ENCODE measurements at places on chromosomes 6 and 20.
A peak's percentile ranks its signal among the peaks of the same experiment; 100 is the strongest.

- DNase-seq = peak; percentile 35
Observed at GRCh38 chr20:58651946-58652605, 993 bp downstream of the STX16 start.

- DNase-seq = no peak
Observed at GRCh38 chr6:22298475-22298890, 1.6 kb upstream of the PRL start.

DNA sequence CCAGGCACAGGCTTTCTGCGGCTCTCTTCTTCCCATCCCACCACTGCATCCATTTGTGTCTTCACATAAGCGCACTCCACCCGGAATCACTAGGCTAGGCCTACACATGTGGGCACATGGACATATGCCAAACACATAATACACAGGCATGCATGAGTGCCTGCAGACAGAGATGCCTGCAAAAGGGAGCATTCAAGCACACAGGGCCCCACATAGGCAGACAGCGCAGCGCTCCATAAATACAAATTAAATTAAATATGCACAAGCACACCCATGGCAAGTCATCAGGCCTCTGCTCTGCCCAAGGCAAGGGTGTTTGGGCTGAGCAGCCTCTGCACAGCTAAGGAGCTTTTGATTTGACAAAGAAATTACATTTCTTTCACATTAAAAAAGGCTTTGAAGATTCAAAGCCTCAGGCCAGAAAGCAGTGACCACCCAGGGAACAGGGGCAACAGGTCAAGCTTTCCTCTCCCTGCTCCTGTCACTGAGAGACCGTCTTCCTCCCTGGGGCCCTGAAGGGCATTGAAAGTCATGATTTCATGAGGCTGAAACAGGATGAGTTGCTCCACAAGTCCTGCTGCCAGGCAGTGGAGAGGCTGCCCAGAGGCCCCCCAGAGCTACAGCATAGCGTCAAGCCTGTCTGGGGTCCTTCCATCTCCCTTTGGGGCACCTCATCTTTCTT, 134.2 kb upstream of the LRFN2 start:
- DNase-seq = peak; percentile 4

GRCh38 chr6:40997234-40997957, 41.6 kb downstream of the UNC5CL start:
- no peak for DNase-seq

DNA sequence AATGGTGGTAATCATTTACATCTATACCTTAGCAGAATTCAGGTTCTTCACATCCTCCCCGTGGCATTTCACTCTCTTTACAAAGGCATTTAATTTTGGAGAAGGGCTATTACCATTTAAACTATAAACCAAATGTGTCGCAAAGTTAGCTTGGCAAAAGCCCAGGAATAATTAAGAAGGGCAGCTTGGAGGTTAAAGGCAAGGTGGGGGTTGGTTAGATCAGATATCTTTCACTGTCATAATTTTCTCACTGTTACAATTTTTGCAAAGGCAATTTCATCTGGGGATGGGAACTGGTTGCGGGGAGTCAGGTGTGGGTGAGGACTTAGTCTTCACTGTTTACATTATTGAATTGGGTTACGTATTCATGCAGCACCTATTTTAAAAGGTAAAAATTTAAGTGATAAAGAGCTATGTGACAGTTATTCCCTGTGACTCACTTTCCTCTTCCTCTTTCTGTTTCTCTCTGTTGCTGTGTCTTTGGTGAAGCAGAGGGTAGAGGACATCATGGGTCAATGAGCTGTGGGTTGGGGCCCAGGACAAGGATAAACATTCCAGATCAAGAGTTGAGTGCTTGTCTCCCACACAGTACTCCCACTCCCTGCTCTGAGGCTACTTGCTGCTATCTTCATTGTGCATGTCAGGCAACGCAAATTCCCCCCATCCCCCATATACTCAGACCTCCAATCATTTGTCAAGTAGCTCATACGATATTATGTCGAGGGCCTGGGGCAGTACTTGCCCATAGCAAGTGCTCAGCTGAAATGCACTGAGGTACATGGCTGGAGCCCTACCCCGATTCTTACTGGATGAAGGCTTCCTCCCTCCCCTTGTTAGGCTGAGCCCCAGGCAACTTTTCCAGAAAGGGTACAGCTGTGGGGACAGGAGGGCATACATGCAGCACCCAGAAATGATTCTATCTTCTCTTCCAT, 223.1 kb upstream of the MYLIP start:
- no peak for DNase-seq

GRCh38 chr6:167647737-167648470, 178.8 kb upstream of the AFDN start:
- DNase-seq = no peak

- peak; percentile 14 for DNase-seq
Observed at GRCh38 chr20:58231683-58232082, 3.2 kb upstream of the ANKRD60 start.

DNA sequence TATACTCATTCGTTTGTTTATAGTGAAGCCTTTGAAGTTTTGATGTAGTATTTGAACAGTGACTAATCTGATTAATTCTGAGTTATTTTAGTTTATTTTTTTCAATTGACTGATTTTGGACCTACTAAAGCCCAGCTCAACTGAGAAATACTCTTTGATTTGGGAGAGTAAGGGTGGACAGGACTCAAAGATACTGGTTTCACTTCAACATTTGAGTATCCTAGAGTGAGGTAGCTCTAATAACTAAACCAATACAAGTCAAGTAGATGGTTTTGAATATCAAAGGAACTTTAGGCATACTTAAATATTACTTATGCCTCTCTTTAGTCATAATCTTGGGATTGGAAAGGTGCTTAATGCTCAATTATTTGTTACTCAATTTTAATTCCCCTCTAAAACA, 65.6 kb downstream of the ZNF292 start:
- no peak for DNase-seq

DNA sequence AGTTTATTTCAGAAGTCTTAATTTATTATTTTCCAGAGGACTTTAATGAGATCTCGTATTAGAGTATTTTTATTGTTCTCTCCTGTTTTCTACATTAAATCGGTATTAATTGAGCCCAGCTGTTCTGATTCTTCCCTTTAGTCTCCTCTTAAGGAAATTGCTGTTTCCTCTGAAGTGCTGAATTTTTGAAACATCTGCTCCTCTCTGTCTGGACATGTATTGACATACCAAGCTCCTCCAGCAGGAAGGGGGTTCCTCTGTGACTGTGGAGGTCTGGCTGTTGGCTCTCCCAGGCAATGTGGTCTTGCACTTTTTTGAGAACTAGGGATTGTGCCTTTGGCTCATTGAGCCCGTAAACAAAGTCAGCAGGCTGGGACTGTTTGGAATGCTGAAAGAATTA, 74.9 kb downstream of the MAP3K4 start:
- no peak for DNase-seq

GRCh38 chr6:149859368-149859767, 4.8 kb downstream of the LRP11 start:
- no peak for DNase-seq

GRCh38 chr6:21666201-21666691, 72.7 kb downstream of the SOX4 start:
- DNase-seq = no peak

DNA sequence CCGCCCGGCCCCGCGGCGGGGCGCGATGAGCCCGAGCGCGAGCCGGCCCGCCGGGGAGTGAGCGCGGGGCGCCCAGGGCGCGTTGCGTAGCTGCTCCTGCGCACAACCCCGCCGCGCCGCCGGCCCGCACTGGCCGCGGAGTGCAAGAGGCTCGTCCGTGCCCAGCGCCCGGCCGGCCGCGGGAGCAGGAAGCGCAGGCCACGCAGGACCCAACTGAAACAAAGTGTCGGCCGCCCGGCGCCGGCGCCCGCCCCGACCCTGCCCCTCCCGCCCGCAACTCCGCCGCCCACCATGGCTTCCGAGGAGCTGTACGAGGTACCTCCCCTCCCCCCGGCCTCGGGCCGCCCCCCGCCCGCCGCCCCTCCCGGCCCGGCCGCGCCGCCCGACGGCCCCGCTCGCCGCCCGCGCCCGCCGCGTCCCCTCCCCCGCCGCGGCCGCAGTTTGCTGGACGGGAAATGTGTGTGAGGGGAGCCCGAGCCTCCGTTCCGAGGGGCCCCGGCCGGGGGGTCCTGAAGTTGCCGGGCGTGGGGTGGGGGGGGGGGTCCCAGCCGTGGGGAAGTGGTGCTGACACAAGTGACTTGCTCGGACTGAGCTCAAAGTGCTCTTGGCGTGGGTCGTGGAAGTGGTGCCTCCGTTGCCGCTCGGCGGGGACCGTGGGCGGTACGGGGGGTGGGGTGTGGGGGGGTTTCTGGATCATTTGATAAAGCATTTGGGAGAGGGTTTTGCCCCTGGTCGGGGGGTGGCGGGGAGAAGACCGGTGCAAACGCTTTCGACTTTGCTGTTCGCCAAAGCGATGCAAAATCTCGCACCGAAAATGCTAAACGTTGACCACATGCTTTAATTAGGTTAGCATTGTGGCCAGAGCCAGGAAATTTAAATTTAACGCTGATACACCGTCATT, 539 bp downstream of the CDYL start:
- DNase-seq = peak; percentile 11

GRCh38 chr6:149410557-149410956, 10.5 kb downstream of the SUMO4 start:
- DNase-seq = no peak

DNA sequence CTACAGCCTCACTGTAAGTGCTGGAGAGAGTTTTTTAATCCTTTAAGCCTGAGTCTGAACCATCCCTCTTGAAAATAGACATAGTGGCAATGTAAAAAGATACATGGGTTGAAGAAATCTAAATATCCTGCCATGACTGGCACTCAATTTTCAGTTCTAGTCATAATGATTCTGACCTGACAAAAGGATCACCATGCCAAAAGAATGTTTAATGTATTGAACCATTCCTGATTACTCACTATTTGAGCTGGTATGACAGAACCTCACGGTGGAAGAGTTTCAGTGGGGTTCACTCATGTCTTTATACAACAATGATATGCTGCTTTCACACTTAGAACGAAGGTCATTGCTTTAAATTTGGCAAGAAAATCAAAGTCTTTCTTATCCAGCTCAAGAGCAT, 93.4 kb downstream of the HIVEP2 start:
- DNase-seq = no peak

GRCh38 chr20:13648291-13649228, 9.8 kb upstream of the TASP1 start:
- no peak for DNase-seq

- no peak for DNase-seq
Observed at GRCh38 chr6:667253-667927, 10.5 kb upstream of the HUS1B start.

DNA sequence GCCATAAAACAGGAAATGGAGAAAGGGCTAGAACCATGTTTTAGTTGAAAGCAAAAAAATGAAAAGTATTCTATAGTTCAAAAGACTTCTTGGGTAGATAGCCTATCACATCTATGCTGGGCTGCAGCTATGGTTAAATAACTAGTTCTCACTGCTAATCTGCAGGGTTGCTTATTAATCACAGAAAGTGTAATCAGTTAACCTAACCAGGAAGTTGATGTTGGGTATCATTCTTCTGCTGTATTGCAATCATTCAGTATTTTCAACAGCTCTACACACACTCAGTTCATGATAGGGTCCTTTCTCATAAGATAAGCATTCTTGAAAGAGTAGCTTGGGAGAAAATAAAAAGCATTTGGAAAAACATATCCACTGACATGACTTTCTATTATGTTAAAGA, 135.2 kb upstream of the TCF21 start:
- DNase-seq = no peak

GRCh38 chr6:169828176-169828575, 76.8 kb downstream of the ERMARD start:
- DNase-seq = no peak

DNA sequence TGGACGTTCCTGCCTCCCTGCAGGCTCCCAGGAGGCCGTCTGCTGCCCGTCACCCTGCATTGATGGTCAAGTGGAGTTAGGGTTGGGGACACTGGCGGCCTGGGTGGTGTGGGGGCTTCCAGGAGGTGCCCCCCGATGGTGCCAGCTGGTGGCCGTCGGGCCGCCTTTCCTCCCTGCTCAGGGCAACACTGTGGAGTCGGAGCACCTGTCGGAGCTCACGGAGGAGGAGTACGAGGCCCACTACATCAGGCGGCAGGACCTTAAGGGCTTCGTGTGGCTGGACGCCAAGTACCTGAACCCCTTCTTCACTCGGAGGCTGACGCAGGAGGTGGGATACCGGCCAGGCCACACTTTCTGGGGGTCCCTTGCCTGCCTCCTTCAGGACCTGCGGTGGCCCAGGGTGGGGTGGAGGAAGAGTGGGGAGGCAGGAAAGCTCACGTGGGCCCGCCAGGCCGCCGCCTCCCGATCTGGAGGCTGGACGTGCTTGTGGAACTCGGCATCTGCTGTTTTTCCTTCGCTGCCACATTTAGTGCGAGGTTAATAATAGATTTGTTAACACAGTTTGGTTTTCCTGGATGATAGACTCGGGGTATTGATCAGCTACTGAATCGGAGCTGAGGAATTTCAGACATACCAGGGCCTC, 28.6 kb downstream of the SPATA2 start:
- peak; percentile 54 for DNase-seq

GRCh38 chr20:859751-860231, 26.3 kb downstream of the FAM110A start:
- no peak for DNase-seq

GRCh38 chr6:11537229-11538051, at the start of gene TMEM170B:
TMEM170B (plus strand) TSS chr6:11537749; CDS start chr6:11538278, 529 bp downstream.
- peak; percentile 98 for DNase-seq

DNA sequence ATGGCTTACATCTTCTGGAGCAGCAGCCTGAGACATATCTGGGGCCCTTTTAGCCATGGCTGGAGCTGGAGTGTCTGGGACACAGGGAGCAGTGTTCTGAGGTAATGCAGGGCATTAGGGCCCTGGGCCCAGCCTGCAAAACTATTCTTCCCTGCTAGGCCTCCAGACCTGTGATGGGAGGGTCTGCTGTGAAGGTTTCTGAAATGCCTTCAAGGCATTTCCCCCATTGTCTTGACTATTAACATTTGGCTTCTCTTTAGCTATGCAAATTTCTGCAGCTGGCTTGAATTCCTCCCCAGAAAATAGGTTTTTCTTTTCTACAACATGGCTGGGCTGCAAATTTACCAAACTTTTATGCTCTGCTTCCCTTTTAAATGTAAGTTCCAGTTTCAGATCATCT, 61.5 kb downstream of the EDN1 start:
- no peak for DNase-seq

- DNase-seq = no peak
Observed at GRCh38 chr6:47144306-47144705, 102.2 kb upstream of the ADGRF1 start.

DNA sequence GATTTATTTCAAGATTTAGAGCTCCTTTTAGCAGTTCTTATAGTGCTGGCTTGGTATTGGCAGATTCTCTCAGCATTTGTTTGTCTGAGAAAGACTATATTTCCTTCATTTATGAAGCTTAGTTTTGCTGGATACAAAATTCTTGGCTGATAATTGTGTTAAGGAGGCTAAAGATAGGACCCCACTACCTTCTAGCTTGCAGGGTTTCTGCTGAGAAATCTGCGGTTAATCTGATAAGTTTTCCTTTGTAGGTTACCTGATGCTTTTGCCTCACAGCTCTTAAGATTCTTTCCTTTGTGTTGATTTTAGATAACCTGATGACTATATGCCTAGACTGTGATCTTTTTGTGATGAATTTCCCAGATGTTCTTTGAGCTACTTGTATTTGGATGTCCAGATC, 114.3 kb downstream of the AIG1 start:
- DNase-seq = no peak

- DNase-seq = no peak
Observed at GRCh38 chr6:167804281-167805013, 22.3 kb upstream of the AFDN start.

GRCh38 chr6:124438546-124439065, 523.6 kb upstream of the RNF217 start:
- no peak for DNase-seq

Data from cerebellum (tissue), 4 donors.